Naive thymus-derived CD4-positive, alpha-beta T cell (primary cell): ENCODE measurements at places on chromosomes 4 and X. TPM values are rescaled to one million over a fixed set of nuclear protein-coding genes. Genes with fewer than 3 reads are reported as not detected.

Gene OCIAD1
- polyA plus RNA-seq = 205 TPM

Gene SLC34A2
- polyA plus RNA-seq = not detected

GRCh38 chr4:7689773-7690693 lies 249.6 kb downstream of the AFAP1 start:
- DNase-seq = no peak

- DNase-seq = no peak
These were observed 3.3 kb downstream of the RELL1 start for GRCh38 chr4:37682701-37683401.

GRCh38 chrX:1178580-1179057 lies 33.8 kb downstream of the CRLF2 start:
- DNase-seq = peak; percentile 65

DNA sequence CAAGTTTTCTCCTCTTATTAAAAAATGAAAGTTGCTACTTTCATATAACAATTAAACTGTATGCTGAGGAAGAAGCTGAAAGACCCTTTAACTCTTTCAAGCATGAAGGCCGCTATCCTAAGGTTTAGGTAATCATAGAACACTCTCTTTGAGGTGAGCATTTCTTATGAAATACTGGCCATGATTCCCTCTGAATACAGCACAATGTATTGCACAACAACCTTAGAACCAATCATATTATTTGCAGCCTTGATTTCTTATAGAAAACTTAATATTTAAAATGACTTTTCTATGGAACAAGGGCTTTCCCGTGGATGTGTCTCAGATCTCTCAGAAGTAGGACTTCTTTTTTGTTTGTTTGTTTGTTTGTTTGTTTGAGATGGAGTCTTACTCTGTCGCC lies 333.4 kb upstream of the TEX13C start:
- DNase-seq = no peak

Gene SSX1
- not detected for polyA plus RNA-seq

- no peak for DNase-seq
These were observed 165.6 kb downstream of the SH3KBP1 start for GRCh38 chrX:19721726-19722370.

Gene SPIN3
- polyA plus RNA-seq = 4.4 TPM

- DNase-seq = no peak
These were observed 14.5 kb upstream of the MAML3 start for GRCh38 chr4:140168474-140168873.

Gene NXF3
- not detected for polyA plus RNA-seq

DNA sequence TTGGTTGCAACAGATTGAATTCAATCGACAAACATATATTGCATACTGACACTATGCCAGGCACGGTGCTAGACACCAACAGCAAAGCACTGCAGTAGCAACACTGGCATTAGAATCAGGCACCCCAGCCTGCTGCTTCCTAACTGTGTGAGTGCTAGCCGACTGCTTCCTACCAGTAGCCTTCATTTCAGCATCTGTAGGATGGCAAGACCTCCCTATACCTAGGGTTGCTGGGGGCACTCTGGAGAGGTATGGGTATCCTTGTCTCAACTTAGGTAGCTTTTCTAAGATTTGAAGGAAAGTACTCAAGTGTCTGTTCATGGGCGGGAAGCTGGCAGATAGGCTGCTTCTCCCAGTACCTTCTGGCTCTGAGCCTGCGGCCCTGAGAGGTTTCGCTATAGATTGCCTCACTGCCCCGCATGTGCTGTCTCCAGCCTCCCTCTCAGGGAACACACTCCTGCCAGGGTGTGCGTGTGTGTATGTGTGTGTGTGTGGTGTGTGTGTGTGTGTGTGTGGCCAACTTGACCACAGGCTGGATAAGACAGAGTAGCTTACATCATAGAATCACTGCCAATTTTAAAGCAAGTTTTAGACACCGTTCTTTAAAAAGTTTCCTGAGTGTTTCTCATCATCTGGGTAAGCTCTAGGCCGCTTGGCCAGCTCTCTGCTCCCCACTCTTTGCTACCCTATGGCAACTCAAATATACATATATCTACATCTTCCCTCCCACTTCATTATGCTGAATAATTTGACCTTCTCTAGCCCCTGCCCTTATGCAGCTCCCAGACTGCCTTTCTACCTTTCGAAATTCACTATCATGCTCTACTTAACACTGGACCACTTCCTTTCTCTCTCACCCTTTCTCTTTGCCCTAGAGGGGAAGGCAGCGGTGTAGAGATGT lies 97.0 kb upstream of the PJA1 start:
- DNase-seq = no peak

DNA sequence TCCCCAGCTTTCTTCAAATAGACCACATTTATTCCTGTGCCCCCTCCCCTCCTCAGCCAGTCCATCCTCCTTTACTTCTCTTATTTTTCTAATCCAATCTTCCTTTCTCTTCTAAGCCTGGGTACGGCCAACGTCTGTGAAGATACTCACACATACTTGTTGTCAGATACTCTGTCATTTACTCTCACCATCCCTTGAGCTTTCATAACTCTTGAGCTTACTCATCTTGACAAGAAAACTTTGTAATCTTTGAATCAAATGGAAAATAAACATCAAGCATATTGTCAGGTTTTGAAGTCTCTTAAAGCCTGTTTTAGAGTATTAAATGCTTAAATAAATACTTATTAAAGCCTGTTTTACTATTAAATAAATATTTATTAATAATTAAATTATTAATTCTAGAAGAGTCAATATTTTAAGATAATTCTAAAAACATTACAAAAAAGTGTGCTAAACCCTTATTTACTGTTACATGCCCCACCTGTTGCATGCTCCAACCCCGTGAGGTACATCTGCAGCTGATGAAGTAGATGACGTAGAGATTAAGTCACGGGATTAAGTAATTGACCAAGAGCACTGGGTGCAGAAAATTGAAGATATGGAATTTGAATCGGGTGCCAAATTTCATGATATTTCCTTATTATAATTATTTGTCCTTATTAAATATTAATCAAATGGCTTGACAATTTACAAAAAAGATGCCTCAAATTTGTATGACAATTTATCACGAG lies 1.5 kb upstream of the TRIML2 start:
- DNase-seq = no peak

DNA sequence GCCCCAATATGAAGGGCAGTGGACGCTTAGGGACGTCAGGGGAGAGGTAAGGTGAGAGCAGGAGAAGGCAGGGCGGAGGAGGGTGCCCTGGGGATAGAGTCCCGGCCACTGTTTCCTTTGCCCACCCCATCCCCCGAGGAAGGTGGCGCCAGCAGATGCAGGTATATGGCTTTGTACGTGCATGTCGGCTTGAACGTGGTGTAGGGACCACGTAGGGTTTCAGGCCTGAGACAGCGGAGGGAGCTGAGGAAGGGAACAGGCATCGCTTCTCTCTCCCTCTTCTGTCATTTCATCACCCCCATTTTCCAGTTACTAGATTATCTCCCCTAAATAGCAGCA lies 97.9 kb downstream of the PHKA2 start:
- no peak for DNase-seq
